H1 (cell line): ENCODE measurements at places on chromosomes 5 and 9. TPM values are rescaled to one million over a fixed set of nuclear protein-coding genes. Genes with fewer than 3 reads are reported as not detected.

The HTR1A gene
- total RNA-seq: 3.8 and 4.7 TPM in 2 replicates

The GALNT12 gene
- 17.5 and 19.6 TPM in 2 replicates for total RNA-seq

The C9 gene
- not detected in 2 replicates for total RNA-seq

The INPP5E gene
- 11.3 and 11.5 TPM in 2 replicates for total RNA-seq

The SV2C gene
- 0.08 and 0.24 TPM in 2 replicates for total RNA-seq

The THBS4 gene
- 12.8 and 14.2 TPM in 2 replicates for total RNA-seq

The PRSS3 gene
- total RNA-seq: not detected in 2 replicates

The TMC1 gene
- 0.82 and 0.95 TPM in 2 replicates for total RNA-seq

The SLC34A3 gene
- total RNA-seq: not detected in 2 replicates

The ZNF462 gene
- total RNA-seq: 154 and 163 TPM in 2 replicates

The MLANA gene
- total RNA-seq: not detected in 2 replicates

The CER1 gene
- 2.2 and 3.4 TPM in 2 replicates for total RNA-seq

The PCDHB13 gene
- total RNA-seq: 1.1 and 1.4 TPM in 2 replicates

The CCDC107 gene
- 9.0 and 10.5 TPM in 2 replicates for total RNA-seq

The CMYA5 gene
- 0.65 and 0.95 TPM in 2 replicates for total RNA-seq

The IL9 gene
- total RNA-seq: not detected in 2 replicates

The SPARC gene
- total RNA-seq: 438 and 452 TPM in 2 replicates

The FOXE1 gene
- not detected in 2 replicates for total RNA-seq

The FBXL7 gene
- total RNA-seq: 17.8 and 19.1 TPM in 2 replicates

The HBEGF gene
- total RNA-seq: 2.5 and 2.8 TPM in 2 replicates

The AQP7 gene
- not detected in 2 replicates for total RNA-seq

The CARD6 gene
- total RNA-seq: 0.33 and 0.50 TPM in 2 replicates

The RALGPS1 gene
- 22.9 and 23.5 TPM in 2 replicates for total RNA-seq

The FAM221B gene
- not detected in 2 replicates for total RNA-seq

The SLC25A2 gene
- total RNA-seq: not detected in 2 replicates

The SRD5A1 gene
- 36.7 and 42.4 TPM in 2 replicates for total RNA-seq

The F2R gene
- total RNA-seq: 23.8 and 25.0 TPM in 2 replicates

The STOM gene
- total RNA-seq: 58.1 and 60.4 TPM in 2 replicates

The RCL1 gene
- 29.5 and 29.7 TPM in 2 replicates for total RNA-seq

The IL33 gene
- not detected in 2 replicates for total RNA-seq

The CCDC171 gene
- 1.9 and 2.3 TPM in 2 replicates for total RNA-seq

The MTX3 gene
- total RNA-seq: 27.9 and 28.8 TPM in 2 replicates

The GPX3 gene
- 26.4 and 27.8 TPM in 2 replicates for total RNA-seq

The PPP2R2B gene
- 36.6 and 37.1 TPM in 2 replicates for total RNA-seq

The KIF24 gene
- total RNA-seq: 3.9 and 4.5 TPM in 2 replicates

The ENTREP1 gene
- 22.8 and 25.0 TPM in 2 replicates for total RNA-seq

The LCN15 gene
- total RNA-seq: 0.47 and 0.61 TPM in 2 replicates

The ZFP2 gene
- total RNA-seq: 0.52 and 0.78 TPM in 2 replicates
